ENCODE measurements at places on chromosomes 6 and 20.

- no peak for DNase-seq
Measured at GRCh38 chr6:150874179-150874578, 8.7 kb downstream of the MTHFD1L start.

DNA sequence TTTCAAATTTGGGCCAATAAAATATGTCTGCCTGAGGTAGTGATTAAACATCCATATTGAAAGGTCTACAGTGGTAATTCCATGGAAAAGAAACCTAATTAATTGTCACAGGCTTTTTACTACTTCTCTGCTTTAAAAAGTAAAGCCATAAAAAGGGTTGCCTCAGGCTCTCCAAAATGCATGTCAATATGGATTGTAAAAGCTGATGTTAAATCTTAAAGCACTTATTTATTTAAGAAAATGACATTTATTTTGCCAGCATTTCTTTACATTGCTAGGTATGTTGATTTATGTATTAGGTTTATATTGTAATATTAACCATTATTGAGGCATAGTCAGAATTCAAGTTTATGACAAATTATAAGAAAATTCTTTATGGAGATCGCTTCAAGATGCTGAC lies 133.2 kb downstream of the OPN5 start:
- no peak for DNase-seq

DNA sequence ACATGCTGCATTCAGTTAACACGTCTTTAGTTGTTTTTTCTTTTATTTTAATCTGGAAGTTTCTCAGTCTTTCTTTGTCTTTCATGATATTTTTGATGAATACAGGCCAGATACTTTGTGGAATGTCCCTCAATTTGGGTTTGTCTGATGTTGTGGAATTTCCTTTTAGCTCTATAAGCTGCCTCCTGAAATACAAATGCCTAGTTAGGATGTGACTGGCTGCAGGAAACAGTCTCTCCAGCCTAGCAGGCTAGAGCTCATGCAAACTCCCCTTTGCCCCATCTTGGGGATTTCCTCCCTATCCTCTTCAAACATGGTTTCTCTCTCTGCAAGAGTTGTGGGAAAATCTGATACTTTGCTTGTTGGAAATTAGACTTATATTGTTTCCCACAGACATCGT lies 89.3 kb upstream of the JAG1 start:
- DNase-seq = no peak

DNA sequence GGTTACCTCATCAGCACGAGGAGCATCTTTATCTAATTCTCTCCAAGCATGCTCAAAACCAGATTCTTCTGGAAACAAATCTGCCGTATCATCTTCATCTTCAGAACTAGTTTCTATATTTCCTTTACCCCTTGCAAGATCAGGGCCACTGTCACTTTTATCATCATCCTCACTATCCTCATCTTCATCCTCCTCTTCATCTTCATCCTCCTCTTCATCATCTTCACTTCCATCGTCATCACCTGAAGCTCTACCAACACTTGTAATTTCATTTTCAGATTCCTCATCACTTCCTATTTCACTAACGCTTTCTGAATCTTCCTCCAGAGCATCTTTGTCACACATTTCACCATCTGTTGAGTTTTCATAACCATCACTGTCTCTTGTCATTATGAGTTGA lies 8.9 kb downstream of the ESF1 start:
- no peak for DNase-seq

- DNase-seq = no peak
Measured at GRCh38 chr6:22112461-22112860, 184.4 kb downstream of the PRL start.

GRCh38 chr6:4413073-4413472 lies 277.7 kb upstream of the ECI2 start:
- DNase-seq = no peak

DNA sequence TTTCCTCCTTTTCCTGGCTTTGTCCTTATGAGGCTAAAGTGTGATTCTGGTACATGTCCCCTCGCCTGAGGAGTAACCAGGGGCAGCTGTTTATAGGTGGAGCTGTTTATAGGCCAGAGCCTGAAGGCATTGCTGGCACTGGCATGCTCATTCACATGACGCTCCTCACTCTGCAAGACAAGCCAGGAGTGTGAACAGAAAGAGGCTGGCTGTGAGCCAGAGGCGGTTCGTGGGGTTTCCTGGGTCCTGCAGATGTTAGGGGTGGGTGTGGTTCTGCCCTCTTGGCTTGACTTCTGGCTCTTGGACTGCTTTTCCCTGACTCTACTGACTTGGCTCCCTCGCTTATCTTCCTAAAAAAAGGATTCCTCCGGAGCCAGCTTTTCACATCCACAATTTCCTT lies 12.8 kb upstream of the MDFI start:
- no peak for DNase-seq

GRCh38 chr20:17992847-17993513 lies 24.2 kb downstream of the MGME1 start:
- no peak for DNase-seq

DNA sequence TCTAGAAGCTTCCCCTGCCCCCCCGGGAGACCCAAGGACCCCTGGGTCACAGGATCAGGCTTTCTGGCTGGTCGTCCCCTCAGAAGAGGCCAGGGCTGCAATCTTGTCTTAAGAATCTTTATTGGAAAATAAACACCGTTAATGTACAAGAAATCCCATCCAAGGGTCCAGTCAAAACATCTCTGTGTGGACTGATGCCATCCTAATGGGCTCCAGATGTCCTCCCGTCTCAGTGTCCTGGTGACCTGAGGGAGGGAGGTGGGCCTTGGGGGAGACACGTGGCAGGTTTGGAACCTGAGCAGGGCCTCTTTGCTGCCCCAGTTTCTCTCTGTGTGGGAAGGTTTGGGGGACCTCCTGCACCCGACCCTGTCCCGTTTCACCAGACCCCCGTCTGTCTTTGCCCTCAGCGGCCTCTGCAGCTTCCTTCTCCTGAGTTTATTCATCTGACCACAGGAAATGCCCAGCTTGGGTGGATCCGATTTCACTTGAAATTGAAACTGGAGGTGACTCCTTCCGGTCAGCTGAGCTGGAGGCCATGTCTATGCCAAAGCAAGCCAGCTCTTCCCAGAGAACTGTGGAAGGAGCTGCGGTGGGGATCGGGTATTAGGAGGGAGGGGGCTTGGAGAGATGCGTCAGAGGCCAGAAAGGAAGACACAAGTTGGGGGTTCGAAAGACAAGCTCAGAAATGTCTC lies 75.1 kb downstream of the SLC2A10 start:
- no peak for DNase-seq

GRCh38 chr6:113287396-113287795 lies 569.7 kb upstream of the MARCKS start:
- DNase-seq = no peak

- DNase-seq = no peak
Measured at GRCh38 chr20:45320948-45321595, 13.0 kb upstream of the MATN4 start.

- DNase-seq = no peak
Measured at GRCh38 chr20:35902545-35902941, 51.8 kb downstream of the SCAND1 start.

DNA sequence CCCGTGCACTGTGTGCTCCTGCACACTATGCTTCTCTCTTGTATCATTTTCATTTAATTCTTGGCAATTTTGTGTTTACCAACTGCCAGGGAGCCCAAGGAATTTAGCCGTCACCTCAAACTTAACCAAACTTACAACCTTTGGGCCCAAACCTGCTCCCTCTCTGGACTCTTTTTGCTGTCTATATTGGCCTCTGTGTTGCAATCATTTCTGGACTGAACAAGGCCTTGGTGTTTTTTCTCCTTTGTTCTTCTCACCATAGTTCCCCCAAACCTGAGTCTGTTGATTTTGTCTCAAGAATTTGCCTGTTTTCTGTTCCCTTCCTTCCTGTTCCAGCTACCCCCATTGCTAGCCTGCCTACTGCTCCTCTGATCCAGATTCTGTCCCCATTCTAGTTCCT lies 19.2 kb downstream of the DCBLD1 start:
- no peak for DNase-seq

DNA sequence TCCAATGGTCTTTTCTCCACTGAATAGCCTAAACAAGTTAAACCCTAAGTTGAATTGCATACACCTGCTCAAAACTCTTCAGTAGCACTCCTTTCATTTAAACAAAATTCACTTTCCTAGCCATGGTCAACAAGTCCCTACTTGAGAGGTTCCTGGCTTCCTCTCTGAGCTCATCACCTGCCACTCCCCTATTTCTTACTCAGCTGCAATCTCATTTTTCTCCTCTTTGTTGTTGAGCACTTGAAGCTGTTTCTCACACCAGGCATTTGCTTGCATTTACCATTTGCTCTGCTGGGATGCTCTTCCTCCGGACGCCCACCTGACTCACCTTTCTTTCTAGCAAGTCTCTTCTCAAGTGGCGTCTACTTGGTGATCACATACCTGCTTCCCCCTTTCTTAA lies 38.5 kb downstream of the EDN1 start:
- DNase-seq = no peak

DNA sequence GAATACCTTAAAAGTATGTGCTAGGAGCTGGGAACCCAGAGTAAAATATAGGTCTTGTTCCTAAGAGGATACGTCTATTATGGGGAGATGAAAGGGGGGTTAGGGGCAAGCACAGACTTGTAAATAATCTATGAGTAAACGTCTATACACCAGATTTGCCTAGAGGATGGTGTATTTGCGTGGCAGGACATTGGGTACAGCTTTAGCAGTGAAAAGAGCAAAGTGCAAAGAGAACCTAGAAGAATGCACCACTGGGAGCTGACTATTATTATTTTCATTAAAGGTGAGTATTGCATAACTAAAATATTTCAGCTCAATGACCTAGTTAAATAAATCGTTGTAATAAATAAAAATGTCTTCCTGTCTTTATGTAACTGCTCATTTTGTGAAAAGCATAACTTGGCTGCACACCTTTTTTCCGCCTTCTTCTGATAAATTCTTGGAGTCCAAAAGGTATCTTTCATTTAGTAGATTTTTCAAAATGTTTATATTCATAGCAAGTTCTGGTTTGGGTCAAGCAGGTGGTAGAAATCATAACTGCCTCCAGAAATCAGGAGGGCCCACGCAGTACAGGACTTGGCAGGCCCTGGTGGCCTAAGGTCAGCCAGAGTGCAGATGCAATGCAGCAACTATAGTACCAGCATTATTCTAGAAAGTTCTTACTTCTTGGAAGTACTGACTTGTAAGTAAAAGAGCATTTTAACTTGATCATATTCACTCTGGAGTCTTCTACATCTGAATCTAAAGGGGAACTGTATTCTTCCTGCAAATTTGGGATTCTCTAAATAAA lies 357.2 kb downstream of the PLCB1 start:
- no peak for DNase-seq

DNA sequence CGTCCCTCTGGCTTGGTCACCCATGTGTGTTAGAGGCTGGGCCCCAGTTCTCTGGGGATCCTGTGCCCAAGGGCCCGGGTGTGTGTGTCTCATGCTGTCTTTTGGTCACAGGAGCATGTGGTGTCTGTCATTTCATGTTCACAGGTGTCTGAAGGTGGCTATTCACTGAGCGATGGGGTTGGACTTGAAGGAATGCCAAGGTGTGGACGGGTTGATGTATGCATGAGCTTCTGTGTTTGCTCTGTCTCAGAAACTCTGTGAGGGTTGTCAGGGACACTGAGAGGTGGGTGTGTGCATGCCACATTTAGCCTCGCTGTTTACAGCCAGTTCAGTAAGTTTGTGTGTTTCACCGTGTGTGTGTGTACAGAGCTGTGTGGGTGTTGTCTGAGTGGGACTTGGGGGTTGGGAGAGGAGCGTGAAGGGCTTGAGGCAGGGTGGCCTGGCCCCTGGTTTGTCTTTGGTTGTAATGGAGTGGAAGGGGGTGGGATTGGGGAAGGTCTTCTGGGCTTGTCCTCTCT lies 1.2 kb downstream of the DDR1 start:
- DNase-seq = no peak

GRCh38 chr6:41638935-41639808 lies 904 bp downstream of the MDFI start:
- no peak for DNase-seq

- DNase-seq = no peak
Measured at GRCh38 chr6:81977486-81977885, 225.0 kb upstream of the TENT5A start.

GRCh38 chr6:132866762-132867449 lies 52.5 kb downstream of the RPS12 start:
- DNase-seq = no peak

DNA sequence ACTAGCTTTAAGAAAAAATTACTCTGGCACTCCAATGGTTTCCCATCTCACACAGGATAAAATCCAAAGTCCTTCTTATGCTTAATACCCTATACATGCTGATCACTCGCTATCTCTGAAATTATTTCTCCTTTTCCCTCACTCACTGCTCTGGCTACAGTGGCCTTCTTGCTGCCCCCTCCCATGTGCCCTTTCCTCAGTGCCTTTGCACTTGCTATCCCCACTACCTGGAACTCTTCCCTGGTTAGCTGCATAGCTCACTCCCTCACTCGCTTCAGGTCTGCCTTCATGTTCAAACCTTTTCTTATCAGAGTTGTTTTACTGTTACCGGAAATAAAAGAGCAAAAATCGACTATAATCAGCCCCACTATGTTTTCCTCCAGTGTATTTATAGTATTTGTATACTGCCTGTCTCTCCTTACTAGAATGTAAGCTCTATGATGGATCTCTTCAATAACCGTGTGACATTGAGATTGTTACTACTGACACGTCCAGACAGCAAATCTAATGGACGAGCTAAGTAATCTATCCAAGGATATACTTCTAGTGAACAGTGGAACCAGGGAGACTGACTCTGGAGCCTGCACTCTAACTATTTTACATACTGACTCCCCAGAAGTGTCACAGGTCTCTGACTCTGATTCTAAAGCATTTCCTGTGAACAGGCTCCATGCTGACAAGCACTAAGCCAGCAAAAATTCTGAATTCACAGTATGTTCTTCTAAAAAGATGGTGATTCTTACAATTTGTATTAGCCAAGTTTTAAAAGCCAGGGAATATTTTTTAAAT lies 25.1 kb downstream of the FKBP5 start:
- no peak for DNase-seq

DNA sequence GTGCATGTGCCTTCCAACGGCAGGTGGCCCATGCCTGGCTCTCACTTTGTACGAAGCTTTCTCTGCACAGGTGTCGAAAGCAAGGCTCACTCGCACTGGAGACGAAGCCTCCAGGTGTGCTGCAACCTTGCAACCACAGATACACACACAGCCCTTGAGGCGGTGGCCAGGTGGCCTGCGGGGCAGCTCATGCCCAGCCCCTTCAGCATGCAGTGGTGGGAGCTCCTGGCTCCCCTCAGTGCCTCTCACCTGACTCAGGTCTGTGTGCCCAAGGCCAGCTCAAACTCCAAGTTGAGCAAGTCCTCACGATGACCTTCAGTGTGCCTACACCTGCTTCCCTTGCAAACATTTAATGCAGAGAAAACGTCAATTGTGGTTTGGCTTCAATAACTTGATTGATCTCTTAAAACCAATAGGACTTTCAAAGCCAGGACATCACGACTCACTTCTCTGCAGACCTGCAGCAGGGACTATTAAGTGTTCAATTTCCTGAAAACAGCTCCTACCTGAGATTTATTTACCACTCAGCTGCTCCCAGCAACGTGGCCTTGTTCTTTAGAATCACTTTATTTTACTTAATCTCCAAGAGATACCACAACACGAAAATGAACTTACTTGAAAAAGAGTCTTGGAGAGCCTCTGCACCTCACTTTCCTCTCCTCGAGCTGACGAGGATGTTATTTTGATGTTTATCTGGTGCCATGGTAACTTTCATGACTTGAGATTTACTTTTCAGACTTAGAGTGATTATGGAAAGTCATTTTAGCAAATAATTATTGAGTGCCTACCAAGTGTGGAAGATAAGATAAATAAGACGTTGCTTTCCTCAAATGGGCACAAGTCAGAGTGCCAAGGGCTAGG lies 86.3 kb downstream of the SLC22A23 start:
- peak; percentile 20 for DNase-seq
